GM23338 (cell line): ENCODE measurements at places on chromosomes 1 and 21. TPM values are rescaled to one million over a fixed set of nuclear protein-coding genes. Genes with fewer than 3 reads are reported as not detected.

LCE1E gene
- polyA plus RNA-seq: 0.43 TPM in 1 of 2 replicates, not detected in the other

TDRD5 gene
- polyA plus RNA-seq: 0.28 TPM in 1 of 2 replicates, not detected in the other

CD53 gene
- polyA plus RNA-seq: 0.70 and 0.89 TPM in 2 replicates

GIPC2 gene
- 1.2 and 2.6 TPM in 2 replicates for polyA plus RNA-seq

S100A16 gene
- 10.5 and 13.0 TPM in 2 replicates for polyA plus RNA-seq

SYT6 gene
- polyA plus RNA-seq: 25.4 and 31.2 TPM in 2 replicates

ZNF678 gene
- polyA plus RNA-seq: 8.2 and 8.6 TPM in 2 replicates
